NCI-H748 treated with DMSO at 0.1 percent for 48 hours (cell line): ENCODE measurements at places on chromosomes 7 and 10.
A peak's percentile ranks its signal among the peaks of the same experiment; 100 is the strongest.

- DNase-seq, result no peak
These were observed 20.3 kb downstream of the CRHR2 start for GRCh38 chr7:30661926-30662325.

DNA sequence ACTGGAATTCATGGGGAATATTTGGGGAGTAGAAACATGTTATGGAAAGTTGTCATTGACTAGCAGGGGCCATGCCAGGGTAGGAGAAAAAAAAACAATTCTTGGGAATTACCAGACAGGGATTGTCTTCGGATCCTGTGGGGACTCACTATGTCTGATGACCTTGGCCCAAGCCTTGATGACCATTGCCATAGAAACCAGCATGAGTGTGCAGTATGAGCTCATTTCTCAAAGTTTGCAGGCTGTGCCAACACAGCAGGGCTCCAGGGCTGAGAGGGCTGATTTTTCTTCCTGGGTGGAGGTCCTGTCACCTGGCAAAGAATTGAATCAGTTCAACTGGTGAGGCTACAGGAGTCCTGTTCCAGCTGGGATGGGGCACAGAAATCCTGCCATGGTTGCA lies 198.3 kb downstream of the ADRA2A start:
- no peak for DNase-seq

DNA sequence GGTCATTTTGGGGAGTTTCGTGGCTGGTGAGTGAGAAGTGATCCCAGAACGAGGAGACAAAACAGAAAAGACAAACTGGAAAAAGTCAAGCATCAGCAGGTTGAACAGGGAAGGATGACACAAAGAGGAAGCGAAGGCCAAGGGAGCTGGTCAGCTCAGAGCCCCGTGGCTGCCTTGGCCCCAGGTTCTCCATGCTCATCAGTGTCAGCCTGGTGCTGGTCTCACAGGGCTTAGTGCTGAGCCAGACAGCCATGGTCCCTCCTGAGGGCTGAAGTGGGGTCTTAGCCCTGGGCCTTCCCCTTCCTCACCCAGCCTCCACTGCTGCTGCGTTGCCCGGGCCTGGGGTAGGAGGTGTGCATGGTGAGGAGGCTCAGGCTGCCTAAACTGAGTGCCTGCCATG lies 183.6 kb downstream of the PFKFB3 start:
- DNase-seq, result no peak

DNA sequence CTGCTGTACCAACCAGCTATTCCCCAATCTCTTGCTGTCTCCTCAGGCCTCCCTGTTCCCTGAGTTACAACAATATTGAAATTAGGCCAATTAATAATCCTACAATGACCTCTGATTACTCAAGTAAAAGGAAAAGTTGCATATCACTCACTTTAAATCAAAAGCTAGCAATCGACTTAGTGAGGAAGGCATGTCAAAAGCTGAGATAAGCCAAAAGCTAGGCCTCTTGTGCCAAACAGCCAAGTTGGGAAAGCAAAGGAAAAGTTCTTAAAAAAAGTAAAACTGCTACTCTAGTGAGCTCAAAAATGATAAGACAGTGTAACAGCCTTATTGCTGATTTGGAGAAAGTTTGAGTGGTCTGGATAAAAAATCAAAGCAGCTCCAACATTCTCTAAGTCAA lies 129.8 kb downstream of the LSMEM1 start:
- DNase-seq, result no peak

DNA sequence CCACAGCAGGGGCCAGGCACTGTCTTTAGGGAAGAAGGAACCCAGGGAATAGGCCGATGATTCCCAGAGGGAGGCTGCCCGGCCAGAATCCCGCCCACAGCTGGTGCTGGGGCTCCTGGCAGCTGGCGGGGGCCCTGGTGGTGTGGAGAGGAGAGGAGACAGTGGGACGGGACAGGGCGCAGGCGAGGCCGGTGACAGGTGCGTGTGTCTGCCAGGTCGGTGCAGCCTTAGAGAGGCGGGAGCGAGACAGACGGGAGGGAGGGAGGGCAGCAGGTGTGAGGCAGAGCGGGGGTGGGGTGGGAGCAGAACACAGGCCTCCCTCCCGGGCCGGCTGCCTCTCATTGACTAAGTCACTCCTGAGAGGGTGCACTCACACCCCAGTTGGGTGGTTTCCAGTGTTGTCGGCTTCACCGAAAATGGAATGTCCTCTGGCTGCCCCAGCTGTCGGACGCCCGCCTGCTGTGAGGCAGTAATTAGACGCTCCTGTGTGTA lies 55.2 kb downstream of the ELFN1 start:
- DNase-seq, result peak; percentile 67

- DNase-seq, result no peak
These were observed 481.4 kb downstream of the ADRA2A start for GRCh38 chr10:111558211-111558610.

DNA sequence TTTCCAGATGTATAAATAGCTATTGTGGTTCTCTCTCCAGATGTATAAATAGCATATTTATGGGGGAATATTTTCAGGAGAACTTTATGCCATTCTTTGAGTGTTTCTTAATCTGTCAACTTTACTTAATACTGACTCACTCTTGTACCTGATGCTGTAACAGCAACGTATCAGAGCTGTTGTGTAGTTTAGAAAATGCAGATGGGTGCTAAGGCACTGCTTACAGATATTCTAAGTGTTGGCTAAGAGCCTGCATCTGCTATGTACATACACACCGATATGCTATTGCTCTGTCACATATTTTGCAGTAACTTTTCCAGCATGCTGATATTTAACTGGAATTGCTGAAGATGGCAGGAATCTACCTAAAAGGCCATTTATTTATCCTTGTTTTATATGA lies 71.9 kb downstream of the WDR37 start:
- no peak for DNase-seq

DNA sequence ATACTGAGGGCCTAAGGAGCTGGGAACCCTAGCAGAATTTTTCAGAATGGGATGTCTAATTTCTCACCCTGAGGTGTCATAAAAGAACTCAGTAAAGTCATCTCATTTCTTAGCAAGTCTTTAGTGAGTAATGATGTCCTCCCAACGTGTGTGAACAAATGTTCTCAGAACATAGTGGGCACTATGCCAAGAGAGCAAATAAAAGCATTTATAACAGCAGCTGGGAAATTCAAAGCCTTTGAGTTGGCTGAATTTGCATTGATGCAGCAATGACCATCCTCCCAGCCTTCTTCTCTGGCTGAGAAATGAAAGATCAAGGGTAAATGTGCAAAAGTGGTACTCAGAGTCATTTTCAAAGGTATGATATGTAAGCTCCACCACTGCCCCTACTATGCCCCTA lies 109.4 kb downstream of the FAM107B start:
- peak; percentile 36 for DNase-seq

GRCh38 chr10:3054183-3054850 lies 13.0 kb upstream of the PFKP start:
- DNase-seq, result no peak

- no peak for DNase-seq
These were observed 22.0 kb upstream of the GSDME start for GRCh38 chr7:24779283-24779655.

GRCh38 chr7:33137103-33137502 lies 7.7 kb downstream of the BBS9 start:
- DNase-seq, result no peak

DNA sequence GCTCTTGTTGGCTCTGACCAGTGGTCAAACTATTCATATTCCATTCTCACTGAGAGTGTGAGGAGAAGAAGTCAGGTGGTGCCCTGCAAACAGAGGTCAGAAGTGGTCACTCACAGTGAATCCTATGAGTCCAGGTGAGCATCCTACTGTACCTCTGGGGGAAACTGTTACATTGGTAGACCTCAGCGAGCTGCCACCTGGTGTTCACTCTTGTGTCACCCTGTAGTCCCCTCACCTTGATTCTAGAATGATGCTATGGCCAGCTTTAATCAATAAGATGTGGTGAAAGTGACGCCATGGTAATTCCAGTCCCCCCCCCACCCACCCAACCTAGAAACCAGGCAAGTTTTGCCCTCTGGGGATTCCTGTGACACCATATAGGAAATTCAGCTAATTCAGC lies 1.2 kb upstream of the AMPH start:
- DNase-seq, result no peak

DNA sequence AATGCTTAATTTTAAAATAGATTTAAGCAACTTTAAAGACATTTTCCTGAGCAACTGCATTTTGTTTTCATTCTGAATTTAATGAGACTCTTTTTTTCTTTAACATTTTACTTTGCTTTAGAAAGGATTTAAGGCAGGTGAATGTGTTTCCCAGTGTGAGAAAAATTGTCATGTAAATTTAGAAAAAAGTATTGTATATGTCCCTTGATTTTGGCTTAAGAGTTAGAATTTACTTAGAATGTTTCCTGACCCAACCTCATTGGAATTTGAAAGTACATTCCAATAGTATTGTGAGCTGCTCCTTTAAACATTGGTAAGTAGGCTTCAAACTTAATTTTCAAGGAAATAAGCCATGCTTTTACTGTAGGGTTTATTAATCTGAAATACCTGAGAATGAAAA lies 110.2 kb downstream of the PTEN start:
- DNase-seq, result no peak

- DNase-seq, result no peak
These were observed 41.2 kb upstream of the AKR1E2 start for GRCh38 chr10:4784667-4785333.

GRCh38 chr7:157560258-157560654 lies 223.5 kb downstream of the DNAJB6 start:
- no peak for DNase-seq

GRCh38 chr7:47739301-47739875 lies 157.5 kb upstream of the TNS3 start:
- DNase-seq, result no peak

DNA sequence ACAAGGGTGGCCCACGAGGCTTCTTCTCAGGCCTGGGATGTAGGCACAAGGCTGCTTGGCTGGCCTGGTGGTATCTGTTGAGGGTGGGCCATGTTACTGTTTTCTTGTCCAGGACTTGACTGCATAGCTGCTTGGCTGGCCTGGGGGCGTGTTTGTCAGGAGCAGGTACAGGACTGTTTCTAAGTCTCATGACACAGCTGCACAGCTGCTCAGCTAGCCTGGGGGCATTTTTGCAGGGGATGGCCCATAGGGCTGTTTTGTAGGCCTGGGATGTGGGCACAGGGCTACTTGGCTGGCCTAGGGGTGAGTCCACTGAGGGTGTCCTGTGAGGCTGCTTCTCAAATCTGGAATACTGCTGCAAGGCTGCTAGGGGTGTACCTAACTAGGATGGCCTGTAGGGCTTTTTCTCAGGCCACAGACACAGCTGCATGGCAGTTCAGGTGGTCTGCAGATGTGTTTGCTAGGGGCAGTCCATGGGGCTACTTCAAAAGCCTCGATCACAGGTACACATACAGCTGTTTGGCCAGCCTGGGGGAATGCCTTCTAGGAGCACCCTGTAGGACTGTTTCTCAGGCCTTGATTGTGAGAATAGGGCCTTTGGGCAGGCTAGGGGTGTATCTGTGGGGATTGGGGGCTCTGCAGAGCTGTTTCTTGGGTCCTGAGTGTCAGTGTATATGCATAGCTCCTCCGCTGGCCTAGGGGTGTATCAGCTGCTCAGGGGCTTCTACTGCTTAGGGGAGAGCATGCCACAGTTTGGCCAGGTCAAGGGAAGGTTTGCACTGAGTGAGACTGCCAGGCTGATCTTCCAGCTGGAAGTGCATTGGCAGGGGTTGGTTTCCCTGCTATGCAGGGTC lies 26.6 kb upstream of the PLA2G12B start:
- DNase-seq, result no peak

- DNase-seq, result no peak
These were observed 6.1 kb upstream of the GDF2 start for GRCh38 chr10:47316131-47316530.

DNA sequence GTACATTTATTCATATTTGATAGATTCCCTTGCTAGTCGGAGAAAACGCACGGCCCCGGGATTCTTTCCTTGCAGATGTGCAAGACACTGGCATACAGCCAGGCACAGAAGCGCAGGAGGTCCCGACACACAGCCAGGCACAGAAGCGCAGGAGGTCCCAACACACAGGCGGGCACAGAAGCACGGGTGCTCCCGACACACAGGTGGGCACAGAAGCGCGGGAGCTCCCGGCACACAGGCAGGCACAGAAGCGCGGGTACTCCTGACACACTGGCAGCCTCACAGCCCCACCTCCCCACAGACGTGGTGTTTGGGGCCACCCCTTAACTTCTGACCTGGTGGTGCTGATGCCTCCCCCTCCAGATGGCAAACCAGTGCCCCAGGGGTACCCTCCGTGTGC lies 237.3 kb downstream of the ZMYND11 start:
- no peak for DNase-seq

DNA sequence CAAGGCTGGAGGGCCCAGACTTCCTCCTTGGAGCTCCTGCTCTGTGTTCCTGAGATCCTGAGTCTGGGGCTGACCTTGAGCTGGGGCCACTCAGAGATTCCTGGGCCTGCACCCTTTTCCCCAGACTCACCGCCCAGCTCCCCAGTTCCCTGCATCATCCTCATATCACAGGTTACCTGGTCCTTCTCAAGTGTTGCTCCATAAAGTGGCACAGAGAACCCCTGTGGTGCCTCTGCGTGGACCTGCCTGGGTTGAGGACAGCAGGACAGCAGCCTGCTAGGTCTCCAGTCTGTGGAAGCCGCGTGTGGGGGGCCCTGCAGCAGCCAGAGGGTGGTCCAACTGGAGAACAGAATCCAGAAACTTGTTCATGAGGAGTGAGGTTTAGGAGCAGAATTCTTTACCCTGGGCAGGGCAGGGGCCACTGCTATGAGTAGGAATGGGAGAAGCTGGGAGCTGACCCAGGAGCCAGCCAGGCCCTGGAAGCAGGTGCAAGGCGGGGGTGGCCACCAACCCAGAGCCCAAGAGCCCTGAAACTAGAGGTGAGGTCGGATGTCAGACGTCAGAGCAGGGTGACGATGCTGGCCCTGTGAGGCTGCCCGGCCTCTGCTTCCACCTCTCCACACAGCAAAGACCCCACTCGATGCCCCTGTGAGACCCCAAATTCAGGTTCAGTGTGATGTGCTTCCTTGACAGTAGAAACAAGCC lies 299.4 kb downstream of the TCERG1L start:
- no peak for DNase-seq

DNA sequence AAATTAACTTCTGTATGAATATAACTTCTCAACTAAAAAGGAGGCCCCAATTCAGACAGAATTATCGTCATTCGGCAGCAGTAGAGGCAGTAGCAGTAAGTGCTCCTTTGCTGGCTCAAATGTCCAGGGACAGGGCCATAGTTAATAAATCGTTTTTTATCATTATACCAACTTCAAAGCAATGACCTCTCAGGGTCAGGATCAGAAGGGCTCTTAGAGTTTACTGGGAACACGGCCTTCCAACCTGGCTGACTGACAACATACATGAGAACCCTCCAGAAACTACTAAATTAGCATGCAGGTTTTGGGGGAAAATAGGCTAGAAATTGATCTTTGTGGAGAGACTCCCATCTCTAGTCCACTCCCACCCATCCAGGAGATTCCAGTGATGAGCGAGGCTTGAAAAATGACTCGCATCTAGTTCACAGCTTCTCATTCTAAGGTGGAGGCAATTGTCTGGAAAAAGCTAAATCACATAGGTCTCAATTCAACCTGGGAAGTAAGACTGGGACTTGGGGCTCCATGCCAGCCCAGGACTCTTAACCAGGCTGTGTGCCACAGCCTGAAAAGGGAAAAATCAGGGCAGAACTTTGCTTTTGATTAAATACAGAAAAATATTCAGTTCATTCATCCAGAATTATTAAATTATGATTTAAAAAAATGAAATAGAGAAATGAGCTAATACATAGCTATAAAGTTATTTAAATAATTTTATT lies 84.6 kb downstream of the ABLIM1 start:
- no peak for DNase-seq
